ENCODE measurements at places on chromosomes 6 and 20.

GRCh38 chr6:157728183-157728881, 94.7 kb upstream of the SNX9 start:
- DNase-seq = no peak

DNA sequence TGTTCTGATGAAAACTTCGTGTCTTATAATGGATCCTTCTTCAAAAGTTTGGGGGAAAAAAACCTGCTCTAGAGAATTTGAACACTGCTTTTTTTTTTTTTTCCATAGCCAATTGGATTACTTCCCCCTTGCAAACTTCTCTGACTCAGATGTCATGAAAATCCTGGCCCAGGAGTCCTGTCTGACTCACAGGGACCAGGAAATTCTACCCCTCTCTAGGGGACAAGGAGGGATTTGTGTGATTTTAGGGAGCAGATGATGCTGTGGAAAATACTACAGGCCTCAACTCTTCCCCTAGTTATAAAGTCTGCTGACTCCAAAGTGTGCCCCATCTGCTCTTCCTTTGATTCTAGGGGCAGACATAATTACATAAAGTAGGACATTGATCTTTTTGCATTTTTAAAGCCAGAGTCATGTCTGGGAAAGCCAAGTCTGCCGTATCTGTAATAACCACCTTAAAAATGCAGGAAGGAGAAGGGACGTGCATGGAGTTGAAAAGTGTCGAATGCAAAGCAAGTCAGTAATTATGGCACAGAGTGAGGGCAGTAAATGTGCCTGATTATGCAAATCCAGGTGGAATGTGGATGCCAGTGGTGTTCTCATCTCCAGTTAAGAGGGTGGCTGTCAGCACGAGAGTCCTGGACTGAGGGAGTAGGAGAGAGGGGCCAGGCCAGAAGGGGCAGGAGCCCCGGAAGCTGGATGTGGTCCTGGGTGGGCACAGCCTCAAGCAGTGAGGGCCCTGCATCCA, 144.3 kb upstream of the SULF2 start:
- peak; percentile 42 for DNase-seq

GRCh38 chr6:140105857-140106256, 731.4 kb upstream of the CITED2 start:
- peak; percentile 17 for DNase-seq

DNA sequence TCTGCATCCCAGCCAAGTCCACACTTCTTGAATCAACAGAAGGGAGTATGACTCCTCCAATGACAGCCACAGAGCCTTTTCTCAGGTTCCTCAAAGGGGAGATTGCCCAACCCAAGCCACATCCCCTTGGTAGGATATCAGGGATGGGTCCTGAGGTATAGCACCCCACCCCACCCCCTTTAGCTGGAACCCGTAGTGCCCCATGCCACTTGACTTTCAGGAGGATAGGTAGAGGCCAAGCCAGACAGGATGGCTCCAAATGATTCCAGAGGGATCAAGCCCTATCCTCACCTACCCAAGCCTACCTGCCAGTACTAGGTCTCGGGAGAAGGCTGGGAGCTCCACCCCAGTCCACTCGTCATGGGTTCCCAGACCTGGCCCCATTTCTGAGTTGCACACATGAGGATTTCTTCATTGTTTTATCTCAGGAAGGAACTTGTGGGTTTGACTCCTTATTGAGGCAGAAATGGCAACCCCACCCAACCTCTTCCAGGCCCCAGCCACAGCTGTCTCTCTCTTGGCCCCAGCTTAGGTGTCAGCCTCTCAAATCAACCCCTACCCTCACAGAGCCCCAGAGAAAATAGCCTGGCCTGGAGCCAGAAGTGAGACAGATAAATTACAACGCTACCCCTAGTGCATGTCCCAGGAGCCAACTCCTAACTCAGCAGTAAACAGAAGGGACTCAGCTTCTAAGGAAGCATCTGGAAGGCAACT, 3.6 kb downstream of the CCND3 start:
- DNase-seq = peak; percentile 49

- DNase-seq = peak; percentile 76
These were observed 363.8 kb downstream of the PRKN start for GRCh38 chr6:162363757-162364156.

DNA sequence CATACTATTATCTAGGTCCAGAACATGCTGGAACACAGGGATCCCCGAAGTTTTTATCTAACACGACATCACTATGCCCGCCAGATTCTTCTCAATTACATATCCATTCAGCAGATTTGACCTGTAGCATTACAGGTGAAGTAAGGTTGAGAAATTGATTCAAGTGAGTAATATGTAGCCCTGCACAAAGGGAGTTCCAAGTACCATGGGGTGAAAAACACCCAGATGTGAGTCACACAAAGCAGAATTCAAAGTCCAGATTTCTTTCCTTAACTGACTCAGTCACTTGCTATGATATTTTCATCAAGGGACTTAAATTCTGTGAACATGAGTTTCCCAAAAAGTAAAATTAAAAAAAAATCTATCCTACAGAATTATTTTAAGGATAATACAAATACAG, 655.4 kb upstream of the PTCHD4 start:
- peak; percentile 78 for DNase-seq

- DNase-seq = no peak
These were observed 72.2 kb downstream of the SENP6 start for GRCh38 chr6:75673884-75674283.

GRCh38 chr6:113620386-113620785, 236.8 kb upstream of the MARCKS start:
- DNase-seq = peak; percentile 16

- DNase-seq = no peak
These were observed 21.0 kb downstream of the NFYA start for GRCh38 chr6:41093729-41094128.

GRCh38 chr6:129188795-129189194, 305.9 kb downstream of the LAMA2 start:
- no peak for DNase-seq

GRCh38 chr6:23681743-23682142, 444.3 kb upstream of the NRSN1 start:
- DNase-seq = no peak

- DNase-seq = no peak
These were observed 132.2 kb upstream of the CST7 start for GRCh38 chr20:24816907-24817306.

GRCh38 chr20:17531665-17532025, 466 bp upstream of the BFSP1 start:
- DNase-seq = no peak

DNA sequence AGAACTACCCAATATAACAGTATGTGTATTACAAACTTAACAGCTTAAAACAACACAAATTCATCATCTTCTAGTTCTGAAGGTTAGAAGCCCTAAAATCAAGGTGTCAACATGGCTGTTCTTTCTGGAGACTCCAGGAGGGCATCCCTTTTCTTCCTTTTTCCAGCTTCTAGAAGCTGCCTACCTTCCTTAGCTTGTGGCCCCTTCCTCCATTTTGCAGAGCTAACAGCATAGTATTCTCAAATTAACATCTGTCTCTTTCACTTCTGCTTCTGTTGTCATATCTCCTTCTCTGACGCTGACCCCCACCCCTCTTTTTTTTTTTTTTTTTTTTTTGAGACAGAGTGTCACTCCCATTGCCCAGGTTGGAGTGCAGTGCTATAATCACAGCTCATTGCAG, 52.8 kb upstream of the AKIRIN2 start:
- no peak for DNase-seq

- DNase-seq = no peak
These were observed 240.9 kb downstream of the COL12A1 start for GRCh38 chr6:74964871-74965441.

DNA sequence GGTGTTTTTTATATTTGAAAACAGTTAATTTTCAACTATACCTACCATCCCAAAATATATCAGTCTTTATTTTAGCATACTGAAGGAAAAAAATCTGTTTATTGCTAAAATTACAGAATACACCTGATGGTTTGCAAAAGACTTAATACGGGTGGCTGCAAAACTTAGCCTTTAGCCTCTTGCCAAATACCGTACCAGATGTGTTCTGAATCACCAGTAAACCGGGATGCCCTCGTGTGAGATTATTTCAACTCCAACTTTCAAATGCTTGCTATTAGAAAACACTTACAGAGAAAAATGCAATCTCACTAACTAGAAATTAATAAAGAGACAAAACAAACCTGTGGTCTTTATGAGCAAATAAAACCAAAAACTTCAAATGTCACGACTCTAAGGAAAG, 36.0 kb downstream of the REV3L start:
- DNase-seq = no peak

GRCh38 chr20:31517373-31517772, 3.1 kb downstream of the HM13 start:
- DNase-seq = peak; percentile 61

- peak; percentile 39 for DNase-seq
These were observed at the start of gene ITPA for GRCh38 chr20:3209257-3209945. TSS of gene ITPA (plus strand) at chr20:3209498. CDS start at chr20:3209552, 54 bp downstream.

DNA sequence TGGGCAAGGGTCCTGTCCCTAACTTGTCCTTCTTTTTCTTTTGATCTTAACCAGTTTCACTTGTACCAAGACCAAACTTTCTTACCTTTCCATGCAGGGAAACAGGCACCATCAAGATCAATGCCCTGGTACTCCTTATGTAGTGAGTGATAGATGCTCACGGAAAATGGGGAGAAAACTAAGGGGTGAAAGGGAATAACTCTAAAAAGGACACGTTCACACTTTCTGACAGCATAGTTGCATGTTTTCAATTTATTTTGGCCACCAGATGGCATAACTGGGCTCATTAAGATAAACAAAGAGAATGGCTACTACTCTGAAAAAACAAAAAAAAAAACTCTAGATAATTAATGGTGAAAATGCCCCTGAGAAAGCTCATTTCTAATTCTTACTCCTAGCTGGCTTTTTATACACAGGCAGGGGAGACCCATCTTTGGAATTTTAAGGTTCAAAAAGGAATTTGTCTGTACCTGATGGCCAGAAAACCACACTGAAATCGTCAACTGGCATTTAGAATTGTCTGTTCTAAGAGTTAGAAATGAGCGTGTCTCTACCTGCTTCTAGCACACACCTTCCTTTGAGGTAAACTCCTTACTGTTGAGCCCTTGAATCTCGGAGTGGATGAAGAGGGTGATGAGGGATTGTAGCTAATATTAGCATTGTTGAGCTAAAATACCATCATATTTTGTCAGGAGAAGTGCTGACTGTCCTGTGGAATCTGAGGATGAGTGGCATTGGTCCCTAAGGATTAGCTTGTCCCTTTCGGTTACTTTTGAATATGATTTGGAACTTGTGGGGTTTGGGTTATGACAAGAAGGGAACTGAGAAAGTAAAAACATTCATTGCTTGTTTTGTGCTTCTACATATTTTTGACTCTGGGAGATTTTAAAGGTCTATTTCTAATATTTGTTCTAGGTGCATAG, 62.2 kb upstream of the DDR1 start:
- DNase-seq = peak; percentile 36

- DNase-seq = no peak
These were observed 114.0 kb downstream of the VEGFA start for GRCh38 chr6:43883847-43884651.

DNA sequence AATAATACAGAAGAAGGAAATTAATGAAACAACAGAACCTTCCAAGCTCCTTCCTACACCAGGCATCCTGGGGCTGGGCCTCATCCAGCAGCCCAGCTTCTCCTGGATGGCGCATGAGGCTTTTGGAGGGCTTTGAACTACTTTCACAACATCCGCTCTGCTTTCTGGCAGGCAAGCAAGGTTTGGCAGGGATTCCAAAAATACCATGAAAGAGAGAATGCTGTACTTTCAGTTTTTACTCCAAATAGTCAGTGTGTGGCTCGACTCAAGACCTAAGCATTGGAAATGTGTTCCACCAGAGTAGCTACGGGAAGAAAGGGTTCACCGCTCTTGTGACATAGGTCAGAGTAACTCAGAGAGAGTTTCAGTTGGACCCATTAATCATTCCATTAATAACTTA, 125.4 kb downstream of the OPRM1 start:
- DNase-seq = peak; percentile 98

DNA sequence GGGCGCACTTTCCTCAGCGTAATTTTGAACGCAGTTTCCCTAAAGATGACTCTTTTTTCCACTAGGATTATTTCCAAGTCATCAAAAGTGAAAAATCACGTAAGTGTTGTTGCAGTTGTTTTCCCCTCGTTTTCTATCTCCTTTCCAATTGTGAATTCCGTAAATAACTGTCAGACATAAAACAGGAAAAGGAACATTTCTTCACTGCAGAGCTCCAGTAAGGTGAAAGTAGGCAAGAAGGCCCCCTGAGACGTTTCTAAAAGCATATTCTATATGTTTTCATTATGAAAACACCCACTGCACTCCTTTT, 17.8 kb downstream of the HIVEP2 start:
- no peak for DNase-seq

GRCh38 chr20:46199198-46199597, 81.1 kb downstream of the CD40 start:
- no peak for DNase-seq
